CD4-positive, alpha-beta T cell treated with Interleukin-15 for 1 hour (primary cell): ENCODE measurements at places on chromosomes 1 and 21.

GRCh38 chr1:230191855-230192254 is 124.8 kb downstream of the GALNT2 start:
- no peak for DNase-seq

DNA sequence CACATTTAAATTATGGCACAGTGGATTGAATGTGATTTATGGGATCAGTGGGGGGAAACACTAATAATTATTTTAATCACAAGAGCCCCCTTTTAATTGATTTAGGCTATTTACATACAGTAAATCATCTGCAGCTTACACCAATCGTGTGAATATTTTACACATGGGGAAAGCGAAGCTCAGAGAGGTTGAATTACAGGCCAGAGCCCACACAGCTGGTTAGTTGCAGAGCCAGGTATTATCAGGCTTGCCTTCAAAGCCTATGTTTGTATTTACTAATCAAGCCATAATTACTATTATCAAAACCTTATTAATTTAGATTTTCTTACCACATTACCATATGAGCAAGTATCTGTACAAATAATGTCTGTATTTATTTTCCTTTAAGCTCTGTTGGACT is 749 bp downstream of the SDCCAG8 start:
- DNase-seq = no peak

- DNase-seq = no peak
These were observed at the start of gene KLHDC8A for GRCh38 chr1:205356440-205357139. Gene KLHDC8A (minus strand): TSS chr1:205356922. CDS start chr1:205343604, 13,318 bp downstream.

DNA sequence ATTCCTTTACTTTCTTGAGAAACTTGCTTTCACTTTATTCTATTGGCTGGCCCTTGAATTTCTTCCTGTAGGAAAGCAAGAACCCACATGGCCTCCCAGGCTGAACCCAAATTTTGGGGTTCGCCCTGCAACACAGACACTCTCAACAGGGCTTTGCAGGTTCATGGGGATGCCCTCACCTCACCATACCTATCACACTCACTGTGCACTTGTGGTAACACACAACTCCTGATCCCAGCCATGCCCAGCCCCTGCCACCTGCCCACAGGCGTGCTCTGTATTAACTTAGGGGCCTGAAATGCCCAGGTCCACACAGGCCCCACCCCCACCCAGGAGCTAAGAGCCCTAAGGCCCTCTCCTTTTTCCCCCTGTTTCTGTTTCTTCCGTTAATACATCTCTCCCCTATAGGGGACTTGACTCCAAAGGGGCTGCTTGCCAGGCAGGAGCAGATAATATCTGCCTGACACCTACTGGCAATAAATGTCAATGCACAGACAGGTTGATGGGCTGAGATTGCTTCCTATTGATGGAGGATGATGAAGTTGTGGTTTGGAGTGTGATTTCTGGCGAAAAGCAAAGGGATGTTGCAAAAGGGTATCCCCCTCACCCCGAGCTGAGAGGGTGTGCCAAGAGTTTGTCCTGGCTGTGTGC is 171.5 kb downstream of the AJAP1 start:
- DNase-seq = no peak

GRCh38 chr1:167132301-167133010 is 38.6 kb downstream of the STYXL2 start:
- DNase-seq = no peak

GRCh38 chr1:111476761-111477309 is 3.1 kb downstream of the C1orf162 start:
- DNase-seq = peak; percentile 29

DNA sequence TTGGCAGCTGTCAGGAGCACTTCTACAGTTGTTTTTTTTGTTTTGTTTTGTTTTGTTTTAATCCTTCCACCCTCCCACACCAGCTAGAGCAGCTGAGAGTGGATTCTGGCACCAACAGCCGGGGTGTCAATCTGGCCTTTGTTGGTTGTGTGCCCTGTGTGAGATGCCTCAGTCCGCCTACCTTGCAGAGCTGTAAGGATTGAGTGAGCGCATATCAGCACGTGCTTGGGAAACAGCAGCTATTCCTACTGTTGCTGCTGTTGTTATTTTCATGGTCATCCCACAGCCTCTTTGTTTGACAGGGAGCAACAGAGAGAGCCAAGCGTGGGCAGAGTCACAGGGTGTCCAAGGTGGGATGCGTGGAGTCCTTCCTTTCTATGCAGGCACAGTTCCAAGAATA is 50.4 kb downstream of the PGBD5 start:
- no peak for DNase-seq

- no peak for DNase-seq
These were observed 804.8 kb downstream of the USP25 start for GRCh38 chr21:16534408-16535101.

DNA sequence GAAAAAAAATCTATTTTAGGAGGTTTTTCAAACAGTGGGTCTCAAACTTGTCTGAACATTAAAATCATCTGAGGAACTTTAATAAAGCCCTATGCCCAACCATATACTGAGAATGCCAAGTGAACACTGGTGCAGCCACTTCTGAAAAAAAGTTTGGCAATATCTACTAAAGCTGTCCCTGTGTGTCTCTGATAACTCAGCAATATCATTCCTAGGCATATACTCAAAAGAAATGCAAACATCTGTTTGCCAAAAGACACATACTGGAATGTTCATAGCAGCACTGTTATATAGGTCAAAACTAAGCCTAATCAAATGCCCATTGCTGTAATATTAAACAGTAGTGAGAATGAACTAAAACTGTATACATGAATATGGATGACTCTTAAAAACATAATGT is 74.2 kb upstream of the RGS4 start:
- DNase-seq = no peak

DNA sequence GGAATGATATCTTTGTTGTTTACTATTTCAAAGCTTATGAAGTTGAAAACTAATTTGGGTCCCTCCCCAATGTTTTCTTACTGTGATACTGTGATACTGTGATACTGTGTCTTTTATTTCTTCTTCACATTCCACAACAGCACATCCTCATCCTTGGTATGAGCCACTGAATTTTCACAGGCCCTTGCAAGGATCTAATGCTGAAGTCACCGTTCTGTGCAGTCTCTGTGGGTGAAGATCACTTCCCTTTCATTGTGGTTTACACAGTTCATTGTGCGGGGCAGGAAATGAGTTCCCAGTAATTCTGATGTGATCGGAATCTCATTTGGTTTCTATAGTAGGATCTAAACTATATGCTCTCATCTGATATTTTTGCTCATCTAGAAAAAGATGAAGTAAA is 32.1 kb upstream of the PAXBP1 start:
- DNase-seq = no peak

GRCh38 chr1:232995189-232995588 is 44.8 kb downstream of the NTPCR start:
- no peak for DNase-seq

DNA sequence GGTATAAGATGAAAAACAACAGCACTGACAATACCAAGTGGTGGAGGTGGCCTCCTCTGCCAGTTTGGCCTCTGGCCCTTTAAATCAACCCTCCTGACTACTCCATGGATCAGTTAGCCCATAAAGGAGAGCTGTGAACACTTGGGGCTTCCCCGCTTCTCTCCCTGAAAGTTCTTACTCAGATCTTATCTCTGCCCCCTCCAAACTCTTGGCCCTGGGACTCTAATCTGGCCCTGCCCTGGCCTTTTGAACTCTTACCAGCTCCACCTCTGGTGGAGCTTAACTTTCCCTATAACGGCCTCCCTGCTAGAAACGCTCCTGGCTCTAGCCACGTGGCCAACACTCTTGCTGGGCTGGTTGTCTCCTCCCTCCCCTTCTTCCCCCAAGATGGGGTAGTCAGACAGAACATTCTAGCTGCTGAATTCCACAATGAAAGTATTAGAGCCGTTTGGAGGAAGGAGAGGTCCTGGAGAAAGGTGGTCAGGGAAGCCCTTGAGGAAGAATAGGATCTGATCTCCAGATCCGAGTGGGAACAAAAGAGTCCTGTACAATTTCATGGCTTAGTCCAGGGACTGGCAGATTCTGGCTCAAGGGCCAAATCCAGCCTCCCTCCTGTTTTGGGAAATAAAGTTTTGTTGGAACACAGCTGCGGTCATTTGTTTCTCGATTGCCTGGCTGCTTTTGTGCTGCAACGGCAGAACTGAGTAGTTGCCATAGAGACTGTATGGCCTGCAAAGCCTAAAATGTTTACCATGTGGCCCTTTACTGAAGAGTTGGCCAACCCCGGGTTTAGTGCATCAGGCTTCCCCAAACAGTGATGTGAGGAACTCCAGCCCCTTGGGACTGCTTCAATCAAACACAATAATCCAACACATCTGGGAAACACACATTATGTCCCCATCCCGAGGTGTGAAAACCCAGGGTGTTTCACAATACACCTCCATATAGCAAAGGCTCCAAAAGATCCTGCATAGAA is 9.5 kb upstream of the PIGR start:
- no peak for DNase-seq

DNA sequence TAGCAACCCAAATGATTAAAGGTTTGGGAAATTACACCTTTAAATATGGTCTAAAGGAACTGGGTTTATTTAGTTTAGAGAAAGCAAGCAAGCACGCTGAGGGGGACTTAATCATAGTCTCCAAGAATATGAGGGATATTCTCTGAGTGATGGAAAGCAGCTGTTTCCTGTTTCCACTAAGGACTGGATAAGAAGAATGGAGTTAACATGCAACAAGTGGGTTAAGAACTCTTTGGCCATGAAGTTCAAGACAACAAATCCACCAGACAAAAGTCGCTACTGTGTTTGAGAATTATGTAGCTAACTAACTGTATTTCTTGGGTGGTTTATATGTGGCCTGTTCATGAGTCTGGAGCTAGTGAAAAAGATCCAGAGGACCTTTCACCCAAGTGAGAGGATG is 85.7 kb downstream of the TGFB2 start:
- no peak for DNase-seq

GRCh38 chr1:169989246-169989645 is 85.2 kb downstream of the KIFAP3 start:
- no peak for DNase-seq

- DNase-seq = no peak
These were observed 141.8 kb upstream of the ZRANB2 start for GRCh38 chr1:71222668-71223067.

DNA sequence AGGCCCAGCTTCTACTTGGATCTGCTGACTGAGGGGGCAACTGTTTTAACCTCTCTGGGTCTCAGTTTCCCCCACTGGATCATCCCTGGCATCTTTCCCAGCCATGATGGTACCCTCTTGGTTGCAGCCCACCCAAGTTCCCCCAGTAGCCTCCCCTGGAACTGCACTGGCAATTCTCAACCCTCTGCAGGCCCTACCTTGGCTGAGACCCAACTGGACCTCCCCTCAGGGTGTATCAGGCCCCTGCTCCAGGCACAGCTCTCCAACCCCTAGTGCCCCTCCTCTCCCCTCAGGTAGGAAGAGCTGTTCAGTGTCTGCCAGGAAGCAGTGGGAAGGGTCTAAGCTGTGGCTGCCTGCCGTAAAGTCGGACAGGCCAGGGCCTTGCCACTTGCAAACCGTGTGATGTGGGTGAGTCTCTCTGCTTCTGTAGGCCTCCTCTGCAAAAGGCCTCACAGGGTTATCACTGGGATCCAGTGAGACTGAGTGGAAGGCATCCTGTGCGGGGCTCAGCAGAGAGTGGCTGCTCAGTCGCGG is 32.1 kb downstream of the RHBG start:
- no peak for DNase-seq

- DNase-seq = no peak
These were observed 502.9 kb upstream of the ZRANB2 start for GRCh38 chr1:71583756-71584155.

- no peak for DNase-seq
These were observed 2.2 kb downstream of the AJAP1 start for GRCh38 chr1:4656533-4657140.

GRCh38 chr1:61372944-61373343 is 290.6 kb downstream of the NFIA start:
- DNase-seq = no peak

- DNase-seq = no peak
These were observed 179.0 kb upstream of the TNR start for GRCh38 chr1:175922254-175922881.

GRCh38 chr1:58108783-58109182 is 437.7 kb downstream of the OMA1 start:
- DNase-seq = no peak

DNA sequence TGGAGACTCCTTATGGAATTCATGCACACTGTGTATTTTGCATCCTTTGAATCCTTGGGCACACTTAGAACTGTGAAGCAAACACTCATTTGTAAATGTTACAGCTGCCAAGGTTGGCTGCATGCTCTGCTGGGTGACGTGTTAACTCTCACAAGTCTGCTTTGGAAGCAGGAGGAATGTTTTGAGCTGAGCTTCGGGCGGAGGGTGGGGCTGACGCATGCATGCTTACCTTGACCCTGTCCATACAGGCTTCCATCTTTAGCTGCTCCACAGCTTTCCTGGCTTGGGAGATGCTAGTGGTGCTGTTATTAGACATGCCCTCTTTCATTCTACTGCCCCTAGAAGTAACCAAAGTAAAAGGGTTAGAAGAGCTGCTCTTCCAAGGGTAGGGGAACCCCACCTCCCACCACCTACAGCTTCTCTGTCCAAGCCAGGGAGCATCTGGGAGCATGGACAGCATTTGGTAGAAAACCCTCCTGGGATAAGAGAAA is 66.0 kb downstream of the GNG4 start:
- DNase-seq = no peak

- DNase-seq = peak; percentile 46
These were observed 6.6 kb downstream of the IFFO2 start for GRCh38 chr1:18949686-18950400.

DNA sequence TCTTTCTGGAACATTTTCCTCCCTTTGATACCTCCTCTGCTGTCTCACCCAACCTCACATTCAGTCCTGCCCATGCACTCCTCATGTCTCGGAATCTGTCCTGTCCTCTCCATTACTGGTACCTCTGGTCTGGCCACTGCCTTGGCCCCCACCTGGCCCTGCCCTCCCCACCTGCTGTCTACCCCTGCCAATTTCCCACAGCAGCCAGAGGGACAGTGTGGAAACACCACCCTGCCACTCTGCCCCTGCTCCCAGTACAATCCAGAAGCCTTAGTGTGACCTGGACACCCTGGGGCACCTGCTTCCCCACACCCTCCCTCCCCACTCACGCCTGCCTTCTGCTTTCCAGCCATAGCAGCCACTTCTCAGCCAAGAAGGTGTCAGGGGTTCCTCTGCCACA is 534.4 kb downstream of the MATN1 start:
- DNase-seq = no peak

DNA sequence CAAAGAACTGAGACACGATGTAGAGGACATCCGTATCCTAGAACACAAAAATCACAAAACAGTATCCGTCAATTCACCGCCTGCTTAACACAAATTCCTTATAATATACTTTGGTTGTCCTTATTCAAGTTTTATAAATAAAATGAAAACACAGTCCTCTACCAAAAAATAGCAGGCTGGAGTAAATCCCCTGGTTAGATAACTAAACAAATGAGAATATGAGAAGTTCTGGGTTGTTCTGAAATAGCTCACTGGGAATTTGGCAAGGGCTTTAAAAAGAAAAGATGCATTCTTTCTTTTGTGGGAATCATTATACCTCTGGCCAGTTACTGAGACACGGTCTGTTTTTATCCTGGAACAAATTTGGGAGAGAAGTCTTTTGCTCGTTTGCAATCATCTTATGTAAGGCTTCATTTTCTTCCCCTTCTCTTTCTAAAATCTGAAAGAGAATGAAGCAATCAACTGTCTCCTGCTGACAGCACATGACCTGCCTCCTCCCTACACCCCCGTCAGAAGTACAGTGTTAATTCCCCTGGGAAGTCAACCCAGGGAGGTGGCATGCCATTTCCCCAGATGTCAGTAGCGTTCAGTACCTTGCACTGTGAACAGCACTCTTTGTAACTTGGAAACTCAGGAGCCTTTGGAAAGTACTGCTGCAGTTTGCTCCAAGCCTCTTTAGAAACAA is 37.1 kb upstream of the RAP1GAP start:
- DNase-seq = no peak
